Midbrain (tissue), 1 donor: ENCODE measurements at places on chromosomes 2 and 18.

DNA sequence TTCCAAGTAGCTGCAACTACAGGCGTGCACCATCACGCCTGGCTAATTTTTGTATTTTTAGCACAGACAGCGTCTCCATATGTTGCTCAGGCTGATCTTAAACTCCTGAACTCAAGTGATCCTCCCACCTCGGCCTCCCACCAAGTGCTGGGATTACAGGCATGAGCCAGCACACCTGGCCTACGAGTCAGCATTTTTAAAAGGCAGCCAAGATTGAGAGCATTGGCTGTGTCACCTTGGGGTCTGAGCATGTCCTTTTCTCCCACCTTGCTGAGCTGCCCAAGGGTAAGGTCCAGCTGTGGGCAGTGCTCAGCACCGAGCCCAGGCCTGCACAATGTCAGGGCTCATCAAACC lies 142.8 kb upstream of the LMAN1 start:
- no peak for DNase-seq

DNA sequence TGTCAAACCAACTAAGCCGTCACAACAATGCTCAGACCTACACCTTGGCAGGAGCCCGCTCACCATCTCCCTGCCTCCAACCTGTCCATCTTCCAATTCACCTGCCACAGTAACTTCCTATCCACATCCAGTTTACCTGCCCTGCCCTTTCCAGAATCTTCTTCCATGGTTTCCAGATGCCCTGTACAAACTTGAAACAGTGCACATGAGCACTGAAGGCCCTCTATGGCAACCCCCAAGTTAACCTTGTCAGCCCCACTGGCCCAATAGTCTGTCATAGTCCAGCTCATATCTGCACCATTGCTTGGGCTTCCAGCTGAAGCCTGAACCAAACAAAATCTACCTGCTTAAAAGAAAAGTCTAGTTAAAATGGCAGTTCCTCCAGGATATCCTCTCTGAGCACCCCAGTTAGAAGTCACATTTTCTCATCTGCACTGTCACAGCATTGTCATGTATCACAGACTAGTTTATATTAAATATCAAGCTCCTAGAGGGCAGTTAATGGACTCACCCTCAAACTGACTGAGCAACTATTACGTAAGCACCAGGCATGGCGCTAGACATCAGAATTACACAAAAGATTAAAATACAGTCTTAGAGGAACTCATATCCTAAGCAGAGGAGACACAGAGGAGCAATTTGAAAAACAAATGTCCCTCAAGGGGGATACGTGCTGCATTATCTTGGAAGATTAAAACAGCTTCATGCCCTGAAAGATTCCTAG lies 11.6 kb downstream of the NFE2L2 start:
- no peak for DNase-seq

DNA sequence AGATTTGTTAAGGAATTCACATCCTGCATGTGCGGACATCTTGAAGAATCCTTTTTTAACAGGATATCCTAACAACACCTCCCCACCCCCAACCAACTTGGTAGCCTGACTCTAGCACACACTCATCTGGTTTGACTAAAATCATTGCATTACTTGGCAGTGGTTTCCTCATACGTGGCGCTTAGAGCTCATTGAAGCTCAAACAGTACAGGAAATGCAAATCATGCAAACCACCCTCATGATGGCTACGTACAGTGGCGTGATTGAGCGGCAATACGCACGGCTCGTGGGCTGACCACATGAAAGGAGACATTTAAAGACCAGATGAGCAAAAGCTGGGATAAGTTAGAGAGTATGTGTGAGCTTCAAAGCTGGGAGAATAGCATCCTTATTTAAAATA lies 336.2 kb downstream of the ZEB2 start:
- DNase-seq: no peak

GRCh38 chr18:13137670-13138419 lies 80.7 kb upstream of the LDLRAD4 start:
- DNase-seq: peak; percentile 31

DNA sequence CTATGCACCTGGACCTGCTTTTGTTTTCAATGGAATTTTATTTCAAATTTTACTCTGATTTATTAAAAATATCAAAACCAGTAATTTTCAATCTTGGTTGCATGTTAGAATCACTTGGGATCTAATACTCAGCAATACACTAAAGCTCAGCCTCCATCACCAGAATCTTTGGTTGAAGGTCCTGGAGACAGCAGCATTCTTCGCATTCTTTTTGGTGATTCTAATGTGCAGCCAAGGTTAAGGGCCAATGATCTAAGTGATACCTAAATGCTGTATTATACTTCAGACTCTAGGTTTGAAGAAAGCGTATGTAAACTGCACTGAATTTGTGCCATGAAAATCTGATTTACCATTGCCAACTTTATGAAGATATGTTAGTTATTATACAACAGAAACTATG lies 493.1 kb downstream of the XIRP2 start:
- DNase-seq: no peak

DNA sequence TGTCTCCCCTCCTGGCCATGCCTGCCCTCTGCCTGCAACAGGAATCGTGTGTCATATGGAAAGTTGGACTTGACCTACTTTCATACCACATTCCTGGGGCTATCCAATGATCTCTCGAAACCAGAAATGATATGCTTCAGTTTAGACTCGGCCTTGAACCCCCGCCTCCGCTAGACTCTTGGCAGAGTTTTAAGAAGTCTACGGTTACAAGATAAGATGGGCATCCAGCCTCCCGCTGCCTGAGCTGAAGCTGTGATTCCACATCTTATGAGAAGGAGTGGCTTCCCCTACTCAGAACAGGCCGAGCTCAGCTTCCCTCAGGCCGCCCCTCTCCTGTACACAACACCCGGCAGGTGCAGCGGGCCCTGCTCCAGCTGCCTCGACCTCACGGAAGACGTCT lies 73.9 kb downstream of the MTCL1 start:
- no peak for DNase-seq

- DNase-seq: no peak
Observed at GRCh38 chr2:49832555-49832954, 678.2 kb upstream of the FSHR start.

- DNase-seq: no peak
Observed at GRCh38 chr2:150479075-150479915, 8.2 kb downstream of the RND3 start.

GRCh38 chr2:104537116-104537515 lies 316.8 kb upstream of the POU3F3 start:
- DNase-seq: no peak

GRCh38 chr2:212958757-212959295 lies 192.6 kb downstream of the IKZF2 start:
- no peak for DNase-seq

DNA sequence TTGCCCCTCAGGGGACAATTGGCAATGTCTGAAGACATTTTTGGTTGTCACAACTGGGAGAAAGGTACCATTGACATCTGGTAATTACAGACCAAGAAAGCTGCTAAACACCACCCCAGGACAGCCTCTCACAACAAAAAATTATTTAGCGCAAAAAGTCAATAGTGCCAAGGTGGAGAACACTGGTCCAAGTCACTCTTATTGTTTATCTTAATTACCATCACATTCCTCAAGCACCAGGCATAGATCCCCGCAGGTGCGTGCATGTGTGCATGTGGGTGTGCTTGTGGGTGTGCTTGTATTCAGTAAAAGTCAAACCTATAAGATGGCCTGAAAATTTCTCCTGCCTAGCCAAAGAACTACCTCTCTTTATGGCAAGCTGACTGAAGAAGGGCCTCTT lies 74.9 kb upstream of the WDR75 start:
- no peak for DNase-seq

- DNase-seq: no peak
Observed at GRCh38 chr2:21467910-21468309, 344.1 kb downstream of the TDRD15 start.

GRCh38 chr18:54033052-54033451 lies 191.4 kb downstream of the MBD2 start:
- no peak for DNase-seq

GRCh38 chr2:62660582-62661262 lies 44.8 kb upstream of the EHBP1 start:
- DNase-seq: no peak

DNA sequence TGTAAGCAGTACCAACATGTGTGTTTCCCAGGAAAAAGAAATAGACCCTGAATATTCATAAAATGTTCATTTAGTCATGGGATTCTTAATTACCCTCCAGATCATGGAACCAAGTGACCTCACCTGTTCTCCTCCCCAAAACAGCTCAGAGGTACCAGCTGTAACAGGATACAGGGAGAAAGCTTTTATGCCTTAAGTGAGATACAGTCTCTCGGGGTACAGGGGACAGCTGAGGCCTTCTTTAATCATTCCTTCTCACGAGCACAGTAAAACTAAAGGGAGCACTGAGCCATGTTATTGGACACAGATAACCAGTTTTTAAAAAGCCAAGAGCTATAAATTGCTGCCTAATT lies 16.6 kb downstream of the EPHA4 start:
- no peak for DNase-seq

- no peak for DNase-seq
Observed at GRCh38 chr18:73777356-73778031, 370.1 kb downstream of the FBXO15 start.

DNA sequence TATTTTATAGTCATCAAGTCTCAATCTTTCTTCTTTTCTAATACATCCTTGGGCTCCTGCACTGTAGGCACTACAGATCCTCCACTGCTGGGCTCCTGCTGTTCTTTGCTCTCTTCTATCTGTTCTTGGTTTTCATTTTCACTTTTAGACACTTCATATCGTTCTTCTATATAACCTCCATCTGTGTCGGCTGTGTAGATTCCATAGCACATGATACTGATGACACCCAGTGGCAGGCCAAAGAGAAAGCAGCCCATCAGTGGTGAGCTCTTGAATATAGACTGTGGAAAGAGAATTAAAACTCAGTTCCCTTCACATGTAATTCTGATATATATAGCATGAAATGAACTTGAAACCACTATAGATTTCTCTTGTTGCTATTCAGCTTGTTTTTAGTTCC lies 38.0 kb downstream of the TMX3 start:
- peak; percentile 5 for DNase-seq

DNA sequence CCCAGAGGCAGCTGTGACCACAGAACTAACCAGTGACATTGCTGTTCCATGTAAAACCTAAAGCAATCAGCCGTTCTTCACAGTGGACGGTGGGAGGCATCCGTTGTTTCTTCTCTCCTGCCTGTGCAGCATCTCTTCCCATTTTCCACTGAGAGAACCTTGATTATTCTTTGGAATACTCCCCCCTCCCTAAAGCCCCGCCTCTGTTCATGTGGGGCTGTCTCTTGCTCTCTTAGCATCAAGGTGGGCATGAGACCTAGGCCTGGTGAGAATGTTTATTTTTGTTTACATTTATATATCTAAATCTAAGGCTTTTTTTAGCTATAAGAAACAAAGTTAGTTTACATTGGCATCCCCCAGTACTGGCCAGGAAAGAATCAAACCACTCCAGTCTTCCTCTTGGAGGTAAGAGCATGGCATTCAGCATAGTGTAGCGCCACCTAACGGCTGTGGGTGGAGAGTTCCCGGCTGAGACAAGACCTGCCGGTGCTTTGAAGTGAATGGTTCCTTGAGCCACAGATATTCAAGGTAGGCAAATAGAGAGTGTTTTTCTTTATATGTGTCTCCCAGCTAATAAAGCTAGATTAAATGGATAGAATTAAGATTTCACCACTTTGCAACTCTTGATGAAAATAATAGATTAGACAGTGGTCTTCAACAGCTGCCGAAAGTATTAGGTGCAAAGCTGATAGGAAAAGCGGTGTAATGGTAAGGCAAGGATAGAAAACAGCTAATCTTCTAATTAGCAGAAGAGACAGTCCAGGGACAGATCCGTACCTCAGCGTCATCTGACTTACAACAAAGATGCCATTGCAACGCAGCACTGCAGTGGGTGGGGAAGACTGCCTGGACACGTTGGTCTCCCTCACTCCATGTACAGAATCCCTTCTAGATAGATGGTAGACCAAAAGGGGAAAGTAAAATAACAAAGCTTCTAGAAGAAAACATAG lies 219.6 kb upstream of the RAB12 start:
- DNase-seq: peak; percentile 75

DNA sequence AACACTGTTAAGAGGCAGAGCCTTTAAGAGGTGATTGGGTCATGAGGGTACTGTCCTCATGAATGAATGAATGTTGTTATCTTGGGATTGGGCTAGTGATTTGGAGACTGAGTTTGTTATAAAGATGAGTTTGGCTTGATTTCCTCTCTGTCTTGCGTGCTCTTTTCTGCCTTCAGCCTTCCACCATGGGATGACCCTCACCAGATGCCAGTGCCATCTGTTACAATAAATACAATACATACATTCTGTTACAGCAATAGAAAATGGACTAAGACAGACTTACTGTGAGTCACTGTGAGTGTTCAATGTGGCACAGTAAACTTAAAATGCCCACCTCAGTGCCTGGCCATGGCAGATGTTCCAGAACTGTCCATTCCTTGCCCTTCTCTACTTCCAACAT lies 95.0 kb upstream of the ZFP36L2 start:
- DNase-seq: no peak

- no peak for DNase-seq
Observed at GRCh38 chr18:59671551-59671950, 25.7 kb downstream of the CCBE1 start.

- no peak for DNase-seq
Observed at GRCh38 chr2:135169900-135170753, 118.0 kb downstream of the RAB3GAP1 start.

GRCh38 chr2:17599617-17600016 lies 59.1 kb downstream of the VSNL1 start:
- DNase-seq: no peak

GRCh38 chr18:35326695-35327387 lies 17.4 kb downstream of the ZNF24 start:
- no peak for DNase-seq

DNA sequence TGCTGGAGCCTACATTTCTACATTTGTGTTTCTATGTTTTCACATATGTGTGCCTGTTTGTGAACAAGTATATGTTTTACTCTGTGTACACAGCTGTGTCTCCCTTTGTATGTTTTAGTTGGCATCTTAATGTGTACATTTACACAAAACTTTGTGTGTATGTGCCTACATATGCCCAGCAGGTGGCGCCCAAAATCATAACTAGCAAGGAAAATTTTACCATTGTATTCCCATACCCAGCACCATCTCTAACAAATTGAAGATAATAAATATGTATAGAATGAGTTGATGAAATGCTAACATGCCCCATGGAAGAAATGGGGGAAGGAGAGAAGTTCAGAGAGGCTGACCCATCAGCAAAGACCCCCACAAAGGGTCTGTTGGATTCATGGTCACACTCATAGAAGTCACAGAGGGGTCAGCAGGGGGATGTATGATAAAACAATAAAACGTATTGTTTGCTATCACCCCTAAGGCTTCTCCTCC lies 48.1 kb downstream of the PKDCC start:
- peak; percentile 79 for DNase-seq

- no peak for DNase-seq
Observed at GRCh38 chr18:7945882-7946281, 378.8 kb downstream of the PTPRM start.

DNA sequence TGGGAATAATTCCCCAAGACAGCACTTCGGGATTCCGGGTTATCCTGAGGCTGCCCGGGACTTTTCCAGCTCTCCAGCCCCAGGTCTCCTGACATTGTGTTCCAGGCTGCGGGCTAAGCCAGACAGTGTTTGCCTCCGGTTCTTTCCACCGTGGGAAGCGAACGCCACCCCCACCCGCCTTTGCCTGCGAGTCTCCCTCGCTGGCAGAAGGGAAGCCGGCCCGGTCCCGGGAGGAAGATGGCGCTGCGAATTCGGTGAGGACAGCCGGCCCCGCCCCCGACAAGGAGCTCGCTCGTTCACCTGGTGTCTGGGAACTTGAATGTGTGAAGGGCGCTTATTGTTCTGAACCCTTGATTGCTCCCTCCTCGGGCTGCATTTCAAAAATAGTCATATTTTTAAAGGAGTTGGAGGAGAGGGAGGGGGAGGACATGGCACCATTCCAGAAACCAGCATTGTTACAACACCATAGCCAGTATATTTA lies 2.9 kb downstream of the LRATD1 start:
- peak; percentile 47 for DNase-seq
